WERI-Rb-1 (cell line): ENCODE measurements at places on chromosomes 7 and 10.
A peak's percentile ranks its signal among the peaks of the same experiment; 100 is the strongest.

DNA sequence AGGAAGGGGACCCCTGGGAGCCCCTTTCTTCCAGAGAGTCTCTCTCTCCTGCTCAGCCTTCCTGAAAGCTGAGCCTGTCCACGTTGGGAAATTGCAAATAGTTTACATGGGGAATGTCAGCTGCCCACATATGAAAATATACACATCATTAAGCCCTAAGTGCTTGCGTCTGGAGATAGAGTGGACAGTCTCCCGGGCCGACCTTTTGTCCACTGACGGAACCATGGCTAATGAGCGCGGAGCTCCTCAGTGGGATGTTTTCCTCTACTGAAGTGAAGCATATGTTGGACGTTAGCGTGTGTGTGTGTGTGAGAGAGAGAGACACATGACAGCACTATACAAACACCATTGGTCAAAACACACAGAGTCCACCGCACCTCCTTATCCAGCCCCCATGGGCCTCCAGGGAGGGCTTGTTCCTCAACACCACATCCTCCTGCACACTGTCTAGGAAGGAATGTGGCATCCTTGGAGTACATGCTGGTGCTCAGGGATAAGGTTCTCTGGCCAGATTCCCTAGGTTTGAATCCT lies 128.4 kb downstream of the RGS10 start:
- DNase-seq = no peak

GRCh38 chr10:45373576-45374349 lies at the start of gene ALOX5:
Gene ALOX5, plus strand, starts transcription at chr10:45374216. Its CDS starts 64 bp downstream, at chr10:45374280.
- DNase-seq = peak; percentile 89

DNA sequence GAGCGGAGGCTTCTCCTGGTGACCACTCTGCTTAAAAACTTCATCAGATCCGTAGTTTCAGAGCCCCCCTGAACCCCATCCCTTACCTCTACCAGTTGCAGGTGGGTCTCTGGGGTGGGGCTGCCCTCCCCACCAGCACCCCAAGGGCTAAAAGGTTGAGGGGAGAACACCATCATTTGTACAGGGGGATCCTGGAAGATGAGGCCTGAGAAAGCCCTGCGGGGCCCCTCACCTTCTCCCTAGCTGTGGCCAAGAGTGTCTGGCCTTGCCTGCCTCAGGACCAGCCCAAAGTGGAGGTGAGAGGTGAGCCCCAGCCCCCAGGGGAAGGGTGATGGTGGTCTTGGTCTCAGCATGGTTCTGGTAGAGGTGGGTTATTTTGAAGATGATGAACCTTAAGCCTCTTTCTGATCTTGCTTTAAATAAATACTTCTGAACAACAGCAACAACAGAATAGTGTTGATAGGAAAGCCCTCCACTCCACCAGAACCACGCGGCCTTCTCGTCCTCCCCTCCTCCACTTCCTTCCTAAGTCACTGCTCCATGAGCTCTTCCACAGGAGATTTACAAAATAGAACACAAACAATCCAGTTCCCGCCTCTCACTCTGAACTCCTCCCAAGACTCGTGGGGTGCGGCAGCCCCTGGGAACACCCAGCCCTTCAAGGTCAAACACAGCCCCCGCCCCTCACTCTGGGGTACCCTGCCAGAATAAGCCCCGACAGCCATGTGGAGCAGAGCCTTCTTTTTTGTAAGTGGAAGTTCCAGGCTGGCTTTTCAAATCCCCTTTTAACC lies 169.1 kb downstream of the EGFR start:
- DNase-seq = no peak

DNA sequence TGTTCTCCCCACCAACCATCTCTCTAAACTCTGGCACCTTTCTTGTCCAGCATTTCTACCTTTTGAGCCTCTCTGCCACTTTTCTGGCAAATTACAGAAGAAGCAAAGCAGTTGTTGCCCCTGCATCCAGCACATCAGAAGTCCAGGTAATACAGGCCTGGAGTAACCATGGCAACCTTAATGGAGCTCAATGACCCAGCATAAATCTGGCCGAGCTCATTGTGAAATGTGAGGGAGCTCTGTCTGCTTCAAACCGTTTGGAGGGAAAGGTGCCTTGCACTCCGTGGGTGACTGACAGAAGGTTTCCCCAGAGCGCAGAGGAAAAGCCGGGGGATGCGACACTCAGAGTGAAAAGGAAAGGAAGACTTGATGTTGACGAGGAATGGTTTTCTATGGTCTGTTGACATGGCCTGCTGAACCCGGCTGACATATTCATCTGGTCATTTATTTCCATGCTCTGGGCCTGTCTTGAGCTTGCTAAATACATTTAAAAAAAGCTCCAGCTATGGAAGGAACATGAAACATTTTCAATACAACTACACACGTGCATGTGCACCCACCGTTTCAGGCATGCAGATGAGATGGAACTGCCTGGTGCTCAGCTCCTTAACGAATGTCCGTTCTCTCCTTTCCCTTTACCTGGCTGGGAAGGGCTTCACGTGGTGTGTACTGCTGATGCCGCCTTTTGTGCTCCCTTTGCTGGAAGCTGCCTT lies 74.9 kb downstream of the ADRA2A start:
- DNase-seq = no peak

DNA sequence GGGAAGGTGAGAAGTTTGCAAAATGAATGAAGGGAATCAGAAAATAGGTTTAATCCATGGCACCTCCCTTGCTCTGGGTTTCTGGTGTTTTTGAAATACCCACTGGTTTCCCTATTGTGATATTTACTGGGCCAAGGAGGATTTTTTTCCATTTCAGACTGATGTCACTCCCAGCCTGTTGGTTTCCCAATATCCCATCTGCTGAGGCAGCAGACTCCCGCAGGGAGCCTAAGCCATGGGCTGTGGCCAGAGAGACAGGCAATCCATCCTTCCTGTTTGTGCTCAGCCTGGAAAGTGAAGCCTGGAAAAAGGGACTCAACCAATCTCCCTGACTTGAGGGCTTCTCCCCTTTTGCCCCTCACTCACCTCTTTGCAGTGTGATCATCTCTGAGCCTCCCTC lies 22.8 kb downstream of the FAM107B start:
- DNase-seq = peak; percentile 16

- no peak for DNase-seq
Observed at GRCh38 chr7:117645481-117646165, 165.8 kb downstream of the CFTR start.
